Activated CD4-positive, alpha-beta memory T cell treated with anti-CD3 and anti-CD28 coated beads, Interleukin-2, amount 10 ng/mL, durations not matched to agents 7 days and 5 days (primary cell): ENCODE measurements at places on chromosomes 2 and 18.

DNA sequence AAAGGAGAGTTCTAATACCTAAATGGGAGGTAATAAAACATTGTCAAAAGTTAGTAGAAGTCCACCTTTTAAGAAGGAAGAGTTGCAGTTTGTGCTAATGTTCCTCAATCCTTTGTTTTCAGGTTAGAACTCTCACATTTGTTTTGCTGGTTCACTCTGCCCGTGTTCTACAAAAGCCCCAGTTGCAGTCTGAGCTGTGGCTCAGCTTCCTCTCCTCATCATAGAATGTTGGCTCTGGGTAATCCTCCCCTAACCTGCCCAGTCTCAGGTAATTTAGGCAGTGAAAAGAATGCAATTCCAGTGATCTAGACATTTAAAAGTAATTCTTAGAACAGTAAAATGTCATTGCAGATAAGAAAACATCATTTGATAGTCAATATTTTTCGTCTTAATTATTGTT is 1410.4 kb upstream of the ZEB2 start:
- DNase-seq, result no peak

DNA sequence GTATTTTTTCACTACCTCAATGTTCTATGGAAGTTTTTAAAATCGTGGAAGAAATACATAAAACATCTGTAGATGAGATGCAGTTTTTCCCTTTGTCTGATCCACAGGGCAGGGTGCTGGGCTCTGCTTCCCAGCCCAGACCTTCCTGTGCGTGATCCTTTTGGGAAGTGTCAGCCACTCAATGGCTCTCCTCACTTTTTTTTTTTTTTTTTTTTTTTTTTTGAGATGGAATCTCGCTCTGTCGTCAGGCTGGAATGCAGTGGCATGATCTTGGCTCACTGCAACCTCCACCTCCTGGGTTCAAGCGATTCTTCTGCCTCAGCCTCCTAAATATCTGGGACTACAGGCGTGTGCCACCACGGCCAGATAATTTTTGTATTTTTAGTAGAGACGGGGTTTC is 32.8 kb downstream of the SOWAHC start:
- DNase-seq, result no peak

- no peak for DNase-seq
Measured at GRCh38 chr2:240904216-240905175, 1.6 kb upstream of the CROCC2 start.

GRCh38 chr18:50350699-50351098 is 24.1 kb upstream of the SKA1 start:
- no peak for DNase-seq
